ENCODE measurements at places on chromosomes 12 and 14. TPM values are rescaled to one million over a fixed set of nuclear protein-coding genes. Genes with fewer than 3 reads are reported as not detected.

DNA sequence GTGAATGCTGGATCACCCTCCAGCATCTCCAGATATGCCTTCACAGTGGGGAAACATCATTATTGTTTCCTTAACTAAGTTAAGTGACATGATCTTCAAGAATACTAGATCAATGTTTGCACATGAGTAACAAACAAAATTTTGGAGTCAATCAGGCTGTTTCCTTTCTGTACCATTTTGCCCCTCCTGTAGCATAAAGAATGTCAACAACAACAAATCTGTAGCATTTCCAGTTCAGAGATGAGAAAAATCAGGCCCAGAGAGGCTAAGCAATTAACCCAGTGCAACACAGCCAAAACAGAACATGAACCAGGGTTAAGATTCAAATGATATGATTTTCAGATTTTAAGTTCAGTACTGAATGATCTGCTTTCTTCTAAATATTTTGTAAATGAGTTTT is 31.7 kb downstream of the SRRM4 start:
- no peak for DNase-seq

DNA sequence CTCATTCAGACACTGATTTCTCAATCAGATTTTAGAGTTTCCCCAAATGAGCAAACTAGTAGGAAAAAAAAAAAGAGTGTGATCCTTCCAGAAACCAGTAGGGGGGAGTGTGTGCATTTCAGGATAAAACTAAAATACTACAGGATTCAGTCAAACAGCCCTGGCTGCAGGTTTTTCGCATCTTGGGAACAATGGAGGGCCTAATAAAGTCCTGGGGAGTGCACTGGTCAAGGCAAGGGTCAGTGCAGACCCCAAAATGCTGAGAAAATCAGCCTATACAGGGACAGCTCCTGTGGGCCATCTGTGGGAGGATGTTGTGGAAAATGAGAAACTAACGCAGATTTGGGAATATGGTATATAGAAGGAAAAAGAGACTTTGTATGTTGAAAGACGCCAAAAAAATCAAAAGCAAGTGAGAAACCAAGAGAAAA is 22.2 kb upstream of the ABCD4 start:
- DNase-seq, result no peak

GRCh38 chr12:116650062-116650461 is 87.8 kb downstream of the SPRING1 start:
- DNase-seq, result no peak

- DNase-seq, result no peak
Observed at GRCh38 chr12:54933376-54933775, 51.2 kb downstream of the TESPA1 start.

GRCh38 chr12:102371165-102371564 is 109.2 kb downstream of the IGF1 start:
- DNase-seq, result no peak

GRCh38 chr12:113127791-113128199 is 7.8 kb downstream of the RASAL1 start:
- DNase-seq, result no peak

DNA sequence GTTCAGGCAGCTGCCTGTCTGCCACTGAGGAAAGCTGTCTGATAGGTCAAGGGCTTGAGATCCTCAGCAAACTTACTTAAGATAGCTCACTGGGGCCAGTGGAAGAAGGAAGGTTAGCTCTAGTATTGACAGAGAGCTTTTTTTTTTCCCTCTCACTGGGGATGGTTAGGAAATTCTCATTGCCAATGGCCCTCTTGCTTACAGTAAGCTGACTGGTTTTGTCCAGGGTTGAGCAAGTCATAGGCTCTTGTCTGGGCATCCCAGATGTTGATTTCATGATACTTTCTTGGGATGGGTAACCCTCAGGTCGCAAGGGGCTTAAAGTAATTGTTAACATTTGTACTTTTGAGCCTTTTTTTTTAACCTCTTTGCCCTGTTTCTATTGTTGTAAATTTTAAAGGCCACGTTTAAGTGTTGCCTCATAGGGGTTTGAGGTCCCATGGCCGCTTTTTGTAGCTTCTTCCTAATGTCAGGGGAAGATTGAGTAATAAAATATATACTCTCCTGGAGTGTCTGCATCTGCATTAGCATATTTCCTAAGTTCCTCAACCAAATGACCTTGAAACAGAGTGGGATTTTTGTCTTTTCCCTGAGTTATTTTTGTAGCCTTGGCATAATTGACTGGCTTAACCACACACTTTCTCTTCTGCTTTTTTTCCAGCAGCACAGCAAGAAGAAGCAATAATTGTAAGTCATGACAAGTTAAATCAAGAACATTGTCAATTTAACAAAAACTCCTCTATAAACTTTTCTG is 716.0 kb downstream of the LRFN5 start:
- no peak for DNase-seq

- no peak for DNase-seq
Observed at GRCh38 chr14:91363776-91364523, 53.7 kb downstream of the CCDC88C start.

GRCh38 chr14:94767321-94767878 is 2.5 kb downstream of the GSC start:
- no peak for DNase-seq

- peak; percentile 56 for DNase-seq
Observed at GRCh38 chr12:132174839-132175490, 30.7 kb downstream of the NOC4L start.

GRCh38 chr12:20429852-20430251 is 61.5 kb downstream of the PDE3A start:
- DNase-seq, result no peak

- DNase-seq, result no peak
Observed at GRCh38 chr12:51942501-51943000, 8.9 kb upstream of the ACVR1B start.

DNA sequence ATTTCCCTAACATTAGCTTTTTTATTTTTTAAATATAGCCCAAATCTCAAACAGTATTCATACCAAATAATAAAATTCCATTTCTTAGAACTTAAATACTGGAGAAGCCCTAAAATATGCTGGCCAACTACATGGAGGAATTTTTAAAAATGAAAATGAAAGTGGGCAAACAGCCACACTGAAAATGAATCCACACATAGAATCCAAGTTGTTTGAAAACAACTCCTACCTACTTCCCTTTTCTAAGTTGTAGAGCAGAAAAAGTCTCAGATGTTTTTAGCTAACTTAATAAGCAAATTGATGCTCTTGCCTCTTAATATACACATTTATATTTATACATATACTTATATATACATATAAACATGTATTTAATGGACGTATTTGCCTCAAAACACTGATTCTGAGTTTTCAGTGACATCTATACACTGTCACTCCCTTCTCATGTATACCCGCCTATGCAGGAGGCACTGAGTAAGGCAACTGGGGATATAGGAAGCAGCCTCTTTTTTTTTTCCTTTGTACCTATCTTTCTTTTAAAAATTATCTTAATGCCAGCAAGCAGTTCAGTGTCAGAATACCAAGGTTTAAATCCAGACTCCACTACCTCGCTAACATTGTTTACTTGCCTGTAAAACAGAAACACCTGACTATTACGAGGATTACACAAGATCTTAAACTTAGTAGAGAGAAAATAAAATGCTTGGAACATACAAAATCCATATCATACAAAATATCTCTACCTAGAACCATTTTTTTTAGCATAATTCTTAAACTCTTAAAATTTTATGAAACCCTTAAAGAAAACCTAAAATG is 13.3 kb downstream of the DICER1 start:
- DNase-seq, result no peak

GRCh38 chr12:94262228-94263010 is 114.0 kb downstream of the PLXNC1 start:
- peak; percentile 95 for DNase-seq

- no peak for DNase-seq
Observed at GRCh38 chr14:27305441-27305945, 707.7 kb upstream of the NOVA1 start.

GRCh38 chr14:57512220-57512619 is 18.6 kb upstream of the CCDC198 start:
- DNase-seq, result no peak

GRCh38 chr12:6336889-6337853 is 4.7 kb downstream of the TNFRSF1A start:
- DNase-seq, result no peak

GRCh38 chr12:25894759-25895158 is 63.7 kb upstream of the RASSF8 start:
- no peak for DNase-seq

- DNase-seq, result no peak
Observed at GRCh38 chr14:50363714-50364111, 33.0 kb downstream of the CDKL1 start.

DNA sequence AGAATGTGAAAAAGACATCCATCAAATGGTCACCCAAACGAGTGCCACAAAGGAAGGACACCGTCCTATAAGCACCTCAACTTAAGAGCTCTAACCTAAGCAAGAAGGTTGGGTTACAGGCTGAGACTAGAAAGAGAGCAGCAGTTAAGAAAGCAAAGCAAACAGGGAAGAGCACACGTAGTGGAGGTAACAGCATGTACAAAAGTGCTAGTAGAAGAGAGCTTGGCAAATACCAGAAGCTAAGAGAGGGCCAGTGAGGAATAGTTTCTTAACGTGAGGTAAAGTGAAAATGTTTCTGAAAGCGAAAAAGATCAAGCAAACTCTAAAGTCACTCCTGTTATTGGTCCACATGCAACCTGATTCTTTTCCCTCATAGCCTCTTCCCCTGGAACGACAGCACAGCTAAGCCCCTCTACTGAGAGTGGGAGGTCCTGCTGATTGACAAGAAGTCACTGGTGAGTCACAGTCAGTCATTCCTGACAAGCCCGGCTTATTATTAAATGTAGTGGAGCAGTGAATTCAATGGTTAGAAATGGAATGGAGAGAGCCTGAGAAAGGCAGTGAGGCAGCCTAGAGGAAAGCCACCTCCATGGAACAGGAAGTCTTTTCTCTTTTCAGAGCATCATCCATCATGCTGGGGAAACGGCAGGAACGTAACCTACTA is 204.4 kb downstream of the SLC25A21 start:
- no peak for DNase-seq

DNA sequence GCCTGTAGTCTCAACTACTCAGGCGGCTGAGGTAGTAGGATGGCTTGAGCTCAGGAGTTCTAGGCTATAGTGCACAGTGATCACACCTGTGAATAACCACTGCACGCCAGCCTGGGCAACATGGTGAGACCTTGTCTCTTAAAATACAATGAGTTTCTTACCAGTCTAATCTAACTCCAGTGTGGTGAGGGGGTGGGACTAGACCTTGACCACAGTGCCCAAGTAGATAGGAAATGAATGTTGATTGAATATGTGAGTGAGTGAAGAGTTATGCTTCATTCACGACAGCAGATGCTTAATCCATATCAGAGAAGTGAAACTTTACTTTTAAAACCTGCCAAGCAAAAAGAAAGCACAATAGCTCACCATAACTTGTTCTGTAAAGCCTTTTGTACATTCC is 11.2 kb upstream of the AK7 start:
- no peak for DNase-seq

GRCh38 chr12:125346362-125346761 is 281.1 kb downstream of the AACS start:
- DNase-seq, result no peak

DNA sequence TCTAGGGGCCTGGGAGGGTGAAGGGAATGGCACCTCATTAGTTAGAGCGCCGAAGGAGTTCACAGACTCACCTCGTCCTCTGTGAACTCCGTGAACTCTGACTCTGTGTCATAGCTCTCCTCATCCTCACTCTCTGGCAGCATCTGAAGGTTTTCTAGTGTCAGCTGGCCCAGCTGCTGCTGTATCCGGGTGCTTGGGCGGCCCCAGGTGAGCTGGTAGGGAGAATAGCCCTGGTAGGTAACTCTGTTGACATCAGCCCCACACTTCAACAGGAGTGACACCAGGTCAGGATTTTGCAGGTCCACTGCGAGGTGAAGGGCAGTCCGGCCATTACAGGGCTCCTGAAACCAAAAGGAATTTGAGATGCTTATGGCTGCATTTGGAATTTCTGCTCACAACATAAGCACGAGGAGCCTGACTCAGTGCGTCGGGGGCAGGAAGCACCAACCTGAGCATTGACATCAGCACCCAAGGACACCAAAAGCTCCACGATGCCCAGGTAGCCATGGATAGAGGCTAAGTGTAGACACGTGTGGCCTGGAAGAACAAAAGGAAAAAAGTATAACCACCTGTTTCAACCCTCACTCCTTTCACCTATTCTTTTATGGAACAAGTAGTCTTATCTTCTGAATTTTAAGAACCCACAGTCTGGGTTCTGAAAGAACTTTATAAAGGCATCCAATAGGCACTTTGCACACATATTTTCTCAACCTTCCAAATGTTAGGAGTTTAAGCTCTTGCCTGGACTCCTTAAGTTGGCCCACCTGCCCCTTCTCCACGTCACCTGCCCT is 2.0 kb downstream of the NFKBIA start:
- DNase-seq, result no peak

GRCh38 chr12:128444598-128444997 is 177.6 kb downstream of the TMEM132C start:
- DNase-seq, result no peak

- DNase-seq, result no peak
Observed at GRCh38 chr14:23177181-23177580, 6.3 kb downstream of the SLC7A8 start.

DNA sequence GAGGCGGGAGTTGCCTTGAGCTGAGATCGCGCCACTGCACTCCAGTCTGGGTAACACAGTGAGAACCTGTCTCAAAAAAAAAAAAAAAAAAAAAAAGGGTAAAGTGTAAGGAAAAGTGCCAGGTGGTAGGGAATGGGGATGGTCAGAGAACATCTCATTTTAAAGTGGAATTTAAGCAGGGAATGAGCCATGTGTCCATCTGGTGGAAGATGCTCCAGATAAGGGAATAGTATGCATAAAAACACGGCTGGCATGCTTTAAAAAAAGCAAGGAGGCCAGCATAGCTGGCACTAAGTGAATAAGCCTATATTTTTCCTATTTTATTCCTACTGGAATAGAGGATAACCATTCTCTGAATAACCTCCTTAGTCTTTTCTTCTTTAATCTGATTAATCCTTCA is 33.7 kb downstream of the FAM186A start:
- no peak for DNase-seq

- peak; percentile 60 for DNase-seq
Observed at GRCh38 chr12:51926064-51926632, 18.8 kb downstream of the ACVRL1 start.

DNA sequence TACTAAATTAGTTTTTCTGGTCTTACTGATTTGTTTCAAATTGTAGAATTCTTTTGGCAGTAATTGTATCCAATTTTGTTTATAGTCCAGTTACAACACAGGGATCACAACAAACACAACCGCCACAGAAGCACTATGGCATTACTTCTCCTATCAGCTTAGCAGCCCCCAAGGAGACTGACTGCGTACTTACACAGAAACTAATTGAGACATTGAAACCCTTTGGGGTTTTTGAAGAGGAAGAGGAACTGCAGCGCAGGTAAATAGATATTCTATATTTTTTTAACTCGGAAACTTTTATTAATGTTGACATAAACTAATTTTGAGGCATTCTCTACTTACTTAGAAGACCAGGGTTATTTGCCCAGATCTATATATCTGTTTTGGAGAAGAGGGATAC is 17.8 kb downstream of the PAPOLA start:
- no peak for DNase-seq

GRCh38 chr14:104305511-104306449 is 167.4 kb downstream of the KIF26A start:
- DNase-seq, result peak; percentile 64

Gene LMNTD1
- total RNA-seq, result not detected

Gene UBR7
- 18.2 TPM for total RNA-seq

Gene CNTN1
- total RNA-seq, result 20.4 TPM

Gene SERPINA9
- total RNA-seq, result not detected

Gene RACGAP1
- 10.5 TPM for total RNA-seq

Gene RHEBL1
- not detected for total RNA-seq

Gene KRT83
- not detected for total RNA-seq

Gene GZMB
- total RNA-seq, result 1.0 TPM

Gene DNAI7
- total RNA-seq, result 1.1 TPM

Gene ACRBP
- total RNA-seq, result 1.3 TPM

Gene CLEC4E
- total RNA-seq, result 2.0 TPM

Gene NRL
- total RNA-seq, result 1.4 TPM
